Stimulated activated CD8-positive, alpha-beta memory T cell treated with anti-CD3 and anti-CD28 coated beads, Interleukin-7, amount 100 ng/mL, for 24 hours (primary cell): ENCODE measurements at places on chromosomes 4 and X.

DNA sequence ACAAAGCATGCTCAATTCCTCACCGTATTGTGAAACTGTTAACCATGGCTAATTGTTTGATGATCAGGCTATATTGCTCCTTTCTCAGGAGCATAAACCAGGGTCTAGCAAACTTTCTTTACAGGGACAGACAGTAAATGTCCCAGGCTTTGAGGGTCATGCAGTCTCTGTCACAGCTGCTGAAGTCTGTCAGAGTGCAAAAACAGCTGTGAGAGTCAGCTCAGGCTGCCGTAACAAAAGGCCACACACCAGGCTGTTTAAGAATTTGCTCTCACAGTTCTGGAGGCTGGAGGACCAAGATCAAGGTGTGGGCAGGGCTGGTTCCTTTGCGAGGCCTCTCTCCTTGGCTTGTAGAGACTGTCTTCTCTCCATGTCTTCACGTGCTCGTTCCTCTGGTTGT is 75.6 kb downstream of the GPR143 start:
- DNase-seq = no peak

DNA sequence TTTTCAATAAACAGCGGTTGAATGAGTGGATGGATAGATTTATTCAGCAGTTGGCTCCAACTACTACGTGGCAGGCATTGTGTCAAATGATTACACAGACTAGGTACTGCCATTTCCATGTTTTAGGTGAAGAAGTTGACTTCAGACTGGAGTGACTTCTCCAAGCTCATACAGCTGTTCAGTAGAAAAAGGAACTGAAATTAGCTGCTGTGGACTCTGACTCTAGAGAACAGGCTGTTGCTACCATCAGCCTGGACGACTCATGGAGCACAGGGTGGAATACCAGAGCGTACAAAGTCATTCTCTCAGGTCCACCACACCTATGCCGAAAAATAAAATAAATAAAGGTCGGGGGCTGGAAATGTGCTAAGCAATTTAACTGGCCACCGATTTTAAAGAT is 45.3 kb downstream of the TENM3 start:
- DNase-seq = no peak

DNA sequence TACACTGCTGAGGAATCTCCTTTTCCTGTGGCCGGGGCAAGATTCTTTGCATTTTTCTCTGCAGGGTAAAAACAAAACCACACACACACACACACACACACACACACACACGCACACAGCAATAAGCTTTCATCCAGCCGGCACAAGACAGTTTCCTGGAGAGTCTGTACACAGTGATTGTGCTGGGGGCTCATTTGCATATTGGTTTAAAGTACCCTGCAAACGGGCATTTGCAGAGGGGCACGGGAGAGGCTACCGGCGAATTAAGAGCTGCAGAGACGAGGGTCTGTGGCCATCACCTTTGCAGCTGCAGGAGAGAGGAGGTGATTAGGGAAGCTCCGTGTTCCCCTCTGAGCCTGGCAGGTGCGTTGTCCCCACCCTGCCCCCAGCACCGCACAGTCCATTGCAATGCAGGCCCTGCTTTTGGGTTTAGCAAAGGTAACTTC is 219.9 kb downstream of the SHOX start:
- no peak for DNase-seq

DNA sequence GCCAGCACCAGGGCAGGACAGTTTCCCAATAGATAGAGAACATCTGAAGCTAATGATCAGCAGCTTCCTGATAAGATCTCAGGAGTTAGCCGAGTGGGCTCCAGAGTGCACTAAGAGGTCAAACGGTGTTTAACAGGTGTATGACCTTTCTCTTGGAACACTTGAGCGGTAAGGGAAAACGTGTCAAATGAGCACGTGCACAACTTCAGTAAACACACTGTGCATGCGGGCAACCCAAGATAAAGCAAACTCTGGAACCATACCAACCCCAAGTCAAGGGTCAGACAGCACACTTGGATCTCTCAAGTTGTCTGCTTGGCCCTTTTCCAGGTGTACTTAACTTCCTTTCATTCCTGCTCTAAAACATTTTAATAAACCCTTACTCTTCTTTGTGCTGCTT is 1941.5 kb upstream of the PCDH10 start:
- DNase-seq = no peak

- DNase-seq = peak; percentile 23
Measured at GRCh38 chrX:133792198-133792953, 193.0 kb downstream of the GPC3 start.

DNA sequence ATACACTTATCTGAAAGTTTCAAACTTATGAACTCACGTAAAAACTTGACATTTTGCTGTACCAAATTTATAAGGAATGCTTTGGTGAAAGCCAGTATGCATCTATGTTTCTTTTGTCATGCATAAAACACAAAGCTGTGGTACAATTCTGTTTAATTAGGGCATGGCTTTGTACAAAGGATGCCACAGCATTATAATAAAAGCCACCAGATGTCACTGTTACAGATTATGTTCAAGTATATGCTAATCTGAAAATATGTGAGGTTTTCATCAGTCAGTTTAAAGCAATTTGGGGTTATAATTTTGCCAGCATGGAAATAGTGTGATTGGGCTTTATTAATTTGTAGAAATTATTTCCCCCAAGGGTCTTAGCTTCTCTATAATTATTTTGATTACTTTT is 69.0 kb downstream of the ATOH1 start:
- no peak for DNase-seq

DNA sequence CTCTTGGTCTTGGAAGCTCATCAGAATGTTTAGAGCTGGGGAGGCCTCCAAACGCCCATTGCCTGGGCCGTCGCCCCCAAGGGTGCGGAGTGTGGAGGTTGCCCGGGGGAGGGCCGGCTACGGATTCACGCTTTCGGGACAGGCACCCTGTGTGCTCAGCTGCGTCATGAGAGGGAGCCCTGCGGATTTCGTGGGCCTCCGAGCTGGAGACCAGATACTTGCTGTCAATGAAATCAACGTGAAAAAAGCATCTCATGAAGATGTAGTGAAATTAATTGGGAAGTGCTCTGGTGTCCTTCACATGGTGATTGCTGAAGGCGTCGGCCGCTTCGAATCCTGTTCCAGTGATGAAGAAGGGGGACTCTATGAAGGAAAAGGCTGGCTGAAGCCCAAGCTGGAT is 23.3 kb downstream of the RGS12 start:
- no peak for DNase-seq

DNA sequence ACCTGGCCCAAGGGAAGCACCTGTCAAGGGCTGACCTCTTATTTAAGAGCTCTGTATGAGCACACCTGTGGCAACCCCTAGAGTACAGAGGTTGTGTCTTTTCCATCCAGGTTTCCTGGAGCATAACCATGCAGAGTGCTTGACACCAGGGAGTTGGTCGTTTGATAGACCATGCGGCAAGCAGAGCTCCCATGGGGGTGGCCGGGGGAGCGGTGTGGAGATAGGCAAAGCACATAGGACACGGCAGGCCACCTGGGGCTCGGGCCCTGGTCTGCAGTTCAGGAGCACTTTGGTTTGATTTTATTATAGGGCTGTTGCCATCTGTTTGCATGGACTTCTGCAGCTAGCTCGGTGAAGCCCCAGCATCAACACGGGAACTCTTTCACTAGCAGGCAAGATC is 95.0 kb upstream of the MTM1 start:
- DNase-seq = no peak

DNA sequence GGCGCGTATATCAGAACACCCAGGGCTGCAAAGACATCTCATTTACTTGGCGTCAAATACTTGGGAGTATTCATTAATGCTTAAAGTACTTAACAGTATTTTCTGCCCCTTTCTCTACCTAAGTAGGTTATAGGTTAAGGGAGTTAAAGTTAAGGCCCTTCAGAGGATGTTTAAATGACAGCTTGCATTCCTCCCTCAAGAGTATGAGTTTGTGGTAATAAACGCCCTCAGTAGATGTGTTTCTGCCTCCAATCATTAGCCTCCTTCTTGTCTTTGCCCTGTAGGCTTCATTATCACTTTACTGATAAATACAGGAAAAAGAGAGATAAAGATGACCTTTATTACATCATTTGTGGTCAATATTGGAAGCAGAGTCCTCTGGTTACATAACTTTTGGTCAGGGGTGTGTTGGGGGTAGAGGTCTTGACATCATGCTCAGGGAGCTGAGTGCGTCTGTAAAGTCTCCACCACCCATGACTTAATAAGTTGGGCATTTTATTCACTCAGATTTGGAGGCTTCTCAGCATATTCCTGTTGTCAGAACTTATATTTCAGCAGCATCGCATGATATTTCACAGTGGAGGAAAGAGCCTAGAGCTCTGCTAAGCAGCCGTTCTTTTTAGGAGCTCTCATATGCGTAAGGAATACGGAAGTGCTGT is 145.9 kb downstream of the CPE start:
- no peak for DNase-seq

GRCh38 chrX:45196701-45197100 is 4.0 kb downstream of the DIPK2B start:
- no peak for DNase-seq

DNA sequence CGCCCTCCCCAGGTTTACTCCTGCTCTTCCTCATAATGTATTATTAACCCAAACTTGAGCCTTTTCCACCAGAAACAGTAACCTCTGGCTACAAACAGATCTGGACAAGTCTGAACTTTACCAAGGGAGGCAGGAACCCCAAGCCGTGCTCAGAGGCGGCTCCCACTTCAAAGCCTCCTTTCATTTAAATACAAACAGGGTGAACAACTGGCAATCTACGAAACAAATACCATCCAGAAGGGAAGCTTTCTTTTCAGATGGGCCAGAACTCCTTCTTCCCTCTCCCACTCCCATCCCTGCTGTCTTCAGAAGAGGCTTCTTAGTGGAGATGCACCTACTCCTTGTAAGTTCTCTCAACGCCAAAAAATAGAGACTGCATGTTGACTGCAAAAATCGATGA is 2.1 kb upstream of the GPC4 start:
- DNase-seq = no peak

GRCh38 chr4:163866728-163867315 is 372.3 kb downstream of the TMA16 start:
- DNase-seq = no peak

GRCh38 chr4:59127743-59128142 is 2017.6 kb upstream of the IGFBP7 start:
- DNase-seq = no peak

- DNase-seq = peak; percentile 30
Measured at GRCh38 chr4:15963576-15963975, 601 bp upstream of the FGFBP2 start.

- DNase-seq = no peak
Measured at GRCh38 chrX:82218361-82218760, 1016.5 kb downstream of the SH3BGRL start.

DNA sequence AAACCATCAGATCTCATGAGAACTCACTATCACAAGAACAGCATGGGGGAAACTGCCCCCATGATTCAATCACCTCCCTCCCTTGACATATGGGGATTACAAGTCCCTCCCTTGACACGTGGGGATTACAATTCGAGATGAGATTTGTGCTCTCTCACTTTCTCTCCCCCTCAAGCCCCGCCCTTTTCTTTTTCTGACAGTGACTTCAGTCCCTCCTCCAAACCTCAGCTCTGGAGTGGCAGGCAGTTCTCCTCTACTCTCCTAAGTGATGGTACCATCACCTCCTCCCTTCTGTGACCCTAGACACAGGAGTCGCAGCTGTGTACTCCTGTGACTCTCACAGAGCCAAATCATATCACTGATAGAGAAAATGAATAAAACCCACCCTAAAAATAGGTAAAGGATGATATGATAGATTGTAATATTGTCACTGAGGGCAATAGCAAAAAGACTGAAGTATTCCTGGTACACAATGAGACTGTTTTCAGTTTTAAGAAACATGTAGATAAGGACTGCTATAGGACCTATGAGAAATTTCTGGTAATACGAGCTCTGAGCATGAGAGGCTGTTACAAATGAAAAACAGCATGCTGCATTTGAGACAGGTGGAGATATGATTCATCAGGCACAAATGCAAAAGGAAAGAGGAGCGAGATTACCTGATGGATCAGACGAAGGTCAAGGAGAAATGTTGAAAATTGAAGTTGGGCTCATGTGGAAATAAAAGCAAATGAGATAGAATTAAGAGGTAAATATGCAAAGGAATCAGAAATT is 101.2 kb upstream of the CBLL2 start:
- DNase-seq = no peak

DNA sequence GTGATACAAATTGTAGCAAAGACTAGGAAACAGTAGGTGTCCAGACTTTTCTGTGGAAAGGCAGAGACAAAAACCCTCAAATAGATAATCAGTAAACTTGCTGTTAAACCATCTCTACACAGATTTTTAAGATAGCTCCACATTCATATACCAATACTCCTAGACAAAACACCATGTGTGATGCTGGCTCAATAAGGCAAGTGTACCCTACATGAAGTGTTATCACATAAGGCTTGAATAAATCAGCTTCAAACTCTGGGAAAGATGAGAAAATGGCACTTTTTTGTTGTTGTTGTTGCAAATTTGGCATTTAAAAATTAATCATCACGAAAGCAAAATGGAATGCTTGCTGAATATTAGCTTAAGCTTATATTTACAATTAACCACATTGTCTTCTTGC is 45.1 kb downstream of the DRD5 start:
- DNase-seq = no peak

GRCh38 chr4:185395238-185395955 is at the start of gene LRP2BP:
TSS of gene LRP2BP (minus strand) at chr4:185395924. CDS start at chr4:185378186, 17,738 bp downstream.
- no peak for DNase-seq

GRCh38 chrX:47854474-47854873 is 17.8 kb downstream of the ZNF81 start:
- no peak for DNase-seq

- no peak for DNase-seq
Measured at GRCh38 chr4:2172627-2173231, 69.2 kb downstream of the HAUS3 start.

DNA sequence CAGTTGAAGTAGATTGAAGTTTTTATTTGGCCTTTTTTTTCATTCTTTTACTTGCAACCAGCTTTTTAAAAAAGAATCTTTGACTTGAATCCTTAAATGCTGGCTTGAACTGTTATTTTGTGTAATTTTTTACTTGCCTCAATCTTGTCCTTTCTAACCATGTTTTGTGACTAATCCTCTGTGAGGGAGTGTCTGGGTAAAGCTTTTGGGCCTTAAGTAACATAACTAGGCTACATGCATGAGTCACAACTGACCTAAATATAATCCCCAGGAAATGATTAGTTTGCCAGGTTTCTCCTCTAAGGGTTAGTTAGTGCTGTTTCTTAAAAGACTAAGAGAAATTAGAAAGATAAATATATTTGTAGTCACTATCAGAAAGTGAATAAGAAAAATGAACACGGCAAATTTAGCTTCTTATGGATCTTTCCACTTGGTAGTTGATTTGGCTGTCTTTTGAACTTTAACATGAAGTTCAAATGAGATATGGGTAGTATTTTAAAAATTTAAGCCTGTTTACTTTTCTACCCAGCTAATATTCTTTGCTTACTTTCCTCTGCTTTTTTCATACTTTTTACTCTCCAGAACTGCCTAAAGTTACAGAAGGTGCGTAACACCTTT is 13.0 kb downstream of the EXOC1 start:
- no peak for DNase-seq

- no peak for DNase-seq
Measured at GRCh38 chr4:36614011-36614410, 332.6 kb downstream of the DTHD1 start.

DNA sequence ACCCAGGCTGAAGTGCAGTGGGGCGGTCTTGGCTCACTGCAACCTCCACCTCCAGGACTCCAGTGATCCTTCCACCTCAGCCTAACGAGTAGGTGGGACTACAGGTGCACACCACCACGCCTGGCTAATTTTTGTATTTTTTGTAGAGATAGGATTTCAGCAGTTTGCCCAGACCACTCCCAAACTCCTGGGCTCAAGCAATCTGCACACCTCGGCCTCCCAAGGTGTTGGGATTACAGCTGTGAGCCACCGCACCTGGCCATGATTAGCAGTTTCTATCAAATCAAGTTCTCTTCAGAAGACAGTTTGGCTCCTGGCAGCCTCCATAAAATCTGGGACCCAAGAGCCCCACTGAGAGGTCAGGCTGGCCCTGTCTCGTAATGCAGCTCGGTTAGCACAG is 26.4 kb upstream of the TRIM2 start:
- DNase-seq = no peak
